ENCODE measurements at places on chromosomes 11 and 22.

- DNase-seq: no peak
Observed at GRCh38 chr11:79575701-79576100, 134.9 kb upstream of the TENM4 start.

GRCh38 chr11:23932485-23932898 lies 564.4 kb upstream of the LUZP2 start:
- no peak for DNase-seq

GRCh38 chr11:33965032-33965431 lies 73.2 kb upstream of the LMO2 start:
- DNase-seq: peak; percentile 30

GRCh38 chr11:33944693-33945424 lies 53.0 kb upstream of the LMO2 start:
- DNase-seq: no peak
